ENCODE measurements at places on chromosomes 4 and X. TPM values are rescaled to one million over a fixed set of nuclear protein-coding genes. Genes with fewer than 3 reads are reported as not detected.

MAGEA11 gene
- total RNA-seq, result not detected

CHRDL1 gene
- 0.40 TPM for total RNA-seq

DNA sequence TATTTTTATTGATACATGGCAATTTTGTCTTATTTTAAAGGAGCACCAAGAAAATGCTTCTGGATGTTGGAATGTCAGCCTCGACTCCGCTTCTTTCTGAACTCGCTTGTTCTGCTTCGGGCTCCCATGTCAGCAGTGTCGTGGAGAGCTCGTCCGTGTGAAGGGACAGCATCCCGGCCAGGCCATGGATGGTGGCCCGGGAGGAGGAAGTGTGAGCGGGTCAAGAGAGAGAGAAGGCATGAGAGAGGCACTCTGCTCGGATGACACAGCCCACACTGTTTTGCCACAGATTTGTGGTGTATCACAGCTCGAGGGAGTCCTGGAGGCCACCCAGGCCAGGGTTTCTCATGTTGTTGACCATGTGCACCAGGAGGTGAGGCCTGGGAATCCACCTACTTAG is 107.0 kb downstream of the TRAPPC11 start:
- H3K36me3 ChIP-seq, result no peaks in the 10 kb centered on the region
- no peak overlapping the region for H3K4me3 ChIP-seq
- H3K27me3 ChIP-seq, result no peaks in the 10 kb centered on the region
- no peaks in the 10 kb centered on the region for H3K4me1 ChIP-seq
- no peak overlapping the region for H3K27ac ChIP-seq

DNA sequence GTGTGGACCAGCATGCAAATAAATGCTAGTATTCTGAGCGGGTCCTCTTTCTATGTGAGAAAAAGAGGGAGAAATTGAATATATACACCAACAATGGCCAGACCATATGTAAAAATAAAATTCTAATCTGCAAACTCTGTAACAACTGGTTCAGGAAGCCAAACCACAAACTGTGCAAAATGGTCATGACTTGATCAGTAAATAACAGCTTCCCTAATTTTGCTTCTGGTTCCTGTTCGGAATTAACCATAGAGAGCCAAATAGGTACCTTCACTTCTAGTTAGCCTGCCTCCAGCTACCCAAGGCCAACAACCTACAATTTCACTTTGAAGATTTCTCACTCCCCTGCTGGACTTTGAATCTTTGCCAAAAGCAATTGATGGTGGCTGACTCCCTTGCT is 1313.2 kb downstream of the ADGRL3 start:
- H3K4me3 ChIP-seq, result no peak overlapping the region
- DNase-seq, result no peak
- H3K27ac ChIP-seq, result no peak overlapping the region
